AML-193 (cell line): ENCODE measurements at places on chromosomes 7 and 10.

DNA sequence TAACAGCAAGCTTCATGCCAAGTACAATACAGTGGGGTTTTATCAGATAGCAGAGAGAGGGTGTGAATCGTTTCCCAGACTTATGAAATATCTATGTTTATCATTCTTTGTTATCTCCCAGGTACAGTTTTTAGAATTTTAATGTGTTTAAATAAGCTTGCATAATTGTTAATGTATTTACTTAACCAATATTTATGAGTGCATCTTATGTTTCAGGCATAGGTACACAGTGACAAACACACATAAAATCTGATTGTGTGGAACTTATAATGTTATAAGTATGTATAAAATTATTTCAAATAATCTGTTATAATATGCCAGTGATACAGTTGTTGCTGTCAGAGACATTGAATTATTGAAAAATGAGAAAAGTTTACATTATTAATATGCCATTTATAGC lies 1011.4 kb upstream of the C7orf33 start:
- DNase-seq: no peak

- DNase-seq: no peak
These were observed 34.9 kb downstream of the ZCCHC24 start for GRCh38 chr10:79410315-79411094.

DNA sequence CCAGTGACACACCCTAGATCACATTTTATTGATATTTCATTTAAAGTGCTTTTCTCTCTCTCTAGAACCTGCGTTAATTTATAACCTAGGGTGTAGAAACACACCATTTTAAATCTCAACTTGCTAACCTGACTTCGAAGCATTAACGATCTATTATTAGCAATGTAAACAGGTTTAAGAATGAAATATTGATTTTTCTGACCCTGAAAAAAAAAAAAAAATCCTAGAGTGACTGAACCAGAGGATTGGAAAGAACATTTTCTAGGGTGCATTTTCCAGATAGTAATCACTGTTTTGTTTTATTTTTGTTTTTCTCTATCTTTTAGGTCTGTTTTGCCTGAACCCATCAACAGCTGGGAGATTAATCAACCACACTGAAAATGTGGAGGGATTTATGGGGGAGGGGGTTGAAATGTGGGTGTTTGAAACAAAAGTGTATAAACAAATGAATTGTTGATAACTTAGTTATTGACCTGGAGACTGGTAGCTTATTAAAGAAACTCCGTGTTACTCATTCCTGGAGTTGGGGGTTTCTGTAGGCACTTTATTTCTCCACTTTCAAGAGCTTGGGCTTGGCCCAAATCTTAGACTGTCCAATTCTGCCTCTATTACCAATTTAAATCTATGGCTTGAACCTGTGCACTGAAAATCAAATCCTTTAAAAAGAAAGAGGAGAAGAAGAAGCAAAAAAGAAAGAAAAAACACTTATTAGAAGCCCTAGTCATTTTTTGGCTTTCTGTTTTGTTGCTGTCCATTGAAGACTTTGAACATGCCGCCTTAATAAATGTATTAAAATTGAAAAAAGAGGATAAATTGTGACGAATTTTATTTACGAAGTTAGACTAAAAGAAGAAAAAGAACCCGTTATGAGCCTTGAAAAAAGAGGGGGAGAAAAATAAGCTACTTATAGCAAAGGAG lies 2.8 kb downstream of the HOXA2 start:
- DNase-seq: no peak

DNA sequence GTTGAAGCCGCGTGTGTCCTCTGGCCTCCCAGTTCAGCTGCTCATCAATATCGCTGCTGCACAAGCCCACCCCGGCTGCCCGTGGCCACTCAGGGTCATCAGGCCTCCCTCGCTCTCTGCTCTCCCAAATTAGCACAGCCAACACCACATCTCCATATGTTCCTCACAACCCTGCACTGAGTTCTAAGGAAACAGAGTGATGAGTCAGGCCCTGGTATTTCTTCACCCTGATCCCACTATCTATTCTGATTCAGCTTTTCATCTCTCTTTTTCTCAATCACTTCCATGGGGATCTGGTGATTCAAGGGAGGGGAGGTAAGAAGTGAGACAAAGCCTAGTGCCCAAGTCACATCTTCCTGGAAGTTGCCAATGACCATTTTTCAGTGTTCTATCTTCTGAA lies 23.8 kb downstream of the CYTH3 start:
- no peak for DNase-seq

- DNase-seq: no peak
These were observed 184.0 kb downstream of the GRID1 start for GRCh38 chr10:86182595-86182994.

DNA sequence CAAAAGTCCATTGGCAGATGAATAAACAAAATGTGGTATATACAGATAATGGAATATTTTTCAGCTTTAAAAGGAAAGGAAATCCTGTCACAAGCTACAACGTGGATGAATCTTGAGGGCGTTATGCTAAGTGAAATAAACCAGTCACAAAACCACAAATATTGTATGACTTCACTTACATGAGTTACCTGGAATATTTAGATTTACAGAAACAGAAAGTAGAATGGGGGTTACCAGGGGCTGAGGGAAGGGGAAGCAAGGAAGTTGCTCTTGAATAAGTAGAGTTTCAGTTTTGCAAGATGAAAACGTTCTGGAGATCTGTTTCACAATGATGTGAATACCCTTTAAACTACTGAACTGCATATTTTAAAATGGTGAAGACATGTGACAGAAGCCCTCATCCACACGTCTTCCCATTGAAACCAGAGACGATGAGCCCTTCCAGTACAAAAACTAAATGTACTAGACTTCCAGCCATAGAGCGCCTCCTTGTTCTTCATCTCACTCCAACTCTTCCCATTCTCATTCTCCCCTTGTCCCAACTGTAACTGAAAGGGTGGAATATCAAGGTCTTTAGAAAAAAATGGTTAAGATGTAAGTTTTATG lies 62.4 kb downstream of the MICU1 start:
- DNase-seq: no peak

GRCh38 chr10:10294184-10294880 lies 723.3 kb upstream of the CELF2 start:
- no peak for DNase-seq

- DNase-seq: no peak
These were observed 210.1 kb upstream of the INHBA start for GRCh38 chr7:41912851-41913567.

DNA sequence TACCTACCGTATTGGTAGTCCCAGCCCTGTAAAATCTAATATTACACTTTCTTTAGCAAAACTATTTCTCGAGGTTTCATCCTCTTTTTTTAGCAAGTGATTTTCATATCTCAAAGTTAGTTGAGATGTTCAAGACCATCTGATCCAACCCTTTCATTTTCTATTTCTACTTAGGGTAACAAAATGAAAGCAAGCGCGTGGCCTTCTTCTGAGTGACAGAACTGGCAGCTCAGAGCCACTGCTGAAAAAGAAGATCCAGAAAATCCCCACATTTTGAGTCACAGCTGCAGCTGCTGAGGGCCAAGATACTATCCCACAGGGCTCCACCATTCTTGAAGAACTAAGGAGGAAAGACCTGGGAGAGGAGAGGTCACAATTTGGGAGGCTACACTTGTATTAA lies 24.8 kb upstream of the ZNF800 start:
- no peak for DNase-seq

DNA sequence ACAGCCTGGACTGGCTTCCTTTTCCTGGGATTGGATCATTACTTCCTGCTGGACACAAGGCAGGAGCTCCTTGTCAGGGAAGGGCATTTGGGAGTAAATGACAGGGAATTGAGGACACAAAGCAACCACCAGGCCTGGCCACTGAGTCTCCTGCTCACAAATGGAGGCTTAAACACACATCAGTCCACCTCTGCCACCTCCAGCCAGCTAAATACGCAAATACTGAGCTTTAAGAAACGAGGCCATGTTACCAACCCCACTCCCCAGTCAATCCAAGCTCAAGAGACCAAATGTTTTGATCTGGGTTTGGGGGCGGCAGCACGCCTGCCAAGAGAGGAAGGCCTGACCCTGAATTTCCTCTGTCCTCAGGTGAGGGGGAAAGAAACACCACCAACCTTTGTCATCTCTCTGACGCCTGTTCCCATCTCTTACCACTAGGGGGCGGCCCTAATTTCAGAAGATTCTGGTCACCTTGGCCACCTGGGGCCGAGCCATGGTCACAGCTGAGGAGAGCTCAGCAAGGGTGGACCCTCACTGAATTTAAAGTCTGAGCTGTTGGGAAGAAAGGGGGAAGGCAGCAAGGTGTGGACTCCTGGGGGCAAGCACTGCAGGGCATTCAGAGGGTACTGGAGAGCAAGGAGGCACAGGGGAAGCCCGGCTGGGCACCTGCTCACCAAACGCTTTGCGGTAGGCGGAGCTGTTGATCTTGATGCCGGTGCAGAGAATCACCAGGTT lies 16.5 kb downstream of the AIFM2 start:
- peak; percentile 14 for DNase-seq

DNA sequence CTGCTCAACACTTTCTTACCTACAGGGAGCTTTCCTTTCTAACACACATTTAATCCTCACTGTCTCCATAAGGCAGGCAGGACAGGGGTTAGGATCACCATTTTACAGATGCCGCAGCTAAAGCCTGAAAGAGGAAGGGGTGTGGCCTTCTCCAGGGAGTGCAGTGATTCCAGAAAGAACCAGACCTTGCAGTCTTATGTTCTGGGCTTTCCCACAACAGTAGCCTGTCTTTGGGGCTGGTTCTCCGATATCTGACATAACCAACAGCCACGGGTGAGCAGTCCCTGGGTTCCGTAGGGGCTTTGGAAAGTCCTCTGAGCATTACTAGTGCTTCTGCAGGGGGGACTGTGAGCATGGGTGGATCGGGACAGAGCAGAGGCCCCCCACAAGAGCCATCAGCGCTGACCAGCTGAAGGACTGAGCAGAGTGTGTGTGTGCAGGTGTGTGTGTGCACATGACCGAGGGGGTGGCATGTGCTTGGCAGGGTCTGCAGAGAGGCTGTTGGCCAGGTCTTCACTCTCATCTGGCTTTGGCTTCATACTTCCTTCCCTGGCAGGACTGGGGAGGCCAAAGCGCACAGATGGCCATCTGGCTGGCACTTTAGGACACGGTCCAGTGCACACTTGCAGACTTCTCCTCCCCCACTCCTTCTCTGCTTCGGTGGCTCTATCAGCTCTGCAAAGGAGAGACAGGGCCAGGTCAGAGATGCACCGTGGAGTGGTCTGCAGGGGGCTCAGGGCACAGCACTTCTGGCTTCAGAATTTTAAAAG lies 400.3 kb downstream of the RPS24 start:
- no peak for DNase-seq

DNA sequence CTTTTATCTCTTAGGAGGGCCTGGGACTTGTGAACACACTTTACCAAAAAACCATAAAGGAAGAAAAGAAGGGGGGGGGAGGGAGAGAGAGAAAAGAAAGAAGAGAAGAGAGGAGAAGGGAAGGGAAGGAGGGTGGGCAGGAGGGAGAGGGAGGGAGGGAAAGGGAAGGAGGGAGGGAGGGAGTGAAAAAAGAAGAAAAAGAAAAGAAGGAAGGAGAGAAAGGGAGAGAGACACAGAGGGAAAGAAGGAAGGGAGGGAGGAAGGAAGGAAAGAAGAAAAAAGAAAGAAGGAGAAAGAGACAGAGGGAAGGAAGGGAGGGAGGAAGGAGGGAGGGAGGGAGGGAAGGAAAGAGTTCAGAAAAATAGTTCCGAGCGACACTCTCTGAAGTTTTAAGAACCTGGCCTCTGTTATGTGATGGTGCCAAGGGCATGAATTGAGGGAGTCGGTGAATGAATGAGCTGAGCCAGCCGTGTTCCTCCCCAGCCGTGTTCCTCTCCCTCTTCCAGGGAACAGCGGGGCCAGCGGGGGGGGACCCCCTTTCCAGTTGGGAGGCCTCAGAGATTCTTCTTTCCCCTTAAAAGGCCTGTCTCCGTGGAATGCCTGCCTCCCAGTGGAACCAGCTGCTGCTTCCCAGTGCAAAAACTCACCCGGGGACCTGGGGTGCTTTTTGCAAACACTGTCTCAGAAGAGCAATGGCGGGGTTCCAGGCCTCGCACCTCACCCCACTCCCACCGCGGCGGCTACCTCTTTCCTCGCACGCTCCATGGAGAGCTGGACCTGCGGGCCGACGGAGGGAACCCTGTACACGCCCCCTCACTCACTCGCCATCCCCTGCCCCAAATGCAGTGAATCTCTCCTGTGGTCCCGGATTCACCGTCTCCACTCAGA lies 84.1 kb downstream of the FOXL3 start:
- no peak for DNase-seq

DNA sequence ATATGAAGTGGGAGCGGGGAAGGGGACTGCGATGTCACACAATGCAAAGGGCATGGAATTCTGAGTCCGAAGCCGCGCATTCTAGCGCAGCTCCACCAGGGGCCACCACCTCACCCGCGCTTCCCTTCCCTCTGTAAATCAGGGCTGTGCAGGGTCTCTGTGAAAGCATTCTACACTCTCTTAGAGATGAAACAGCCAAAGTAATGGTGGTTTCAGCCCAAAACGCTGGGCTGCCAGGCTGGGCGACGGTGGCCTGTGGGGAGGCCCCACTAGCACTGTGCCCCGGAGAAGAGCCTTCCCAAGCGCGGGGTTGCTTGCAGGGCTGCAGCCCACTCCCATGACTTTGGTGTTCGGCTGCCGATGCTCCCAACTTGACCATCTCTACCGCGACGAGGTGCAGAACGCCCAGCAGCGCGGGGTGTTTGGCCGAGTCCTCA lies 11.4 kb downstream of the ATG9B start:
- no peak for DNase-seq

DNA sequence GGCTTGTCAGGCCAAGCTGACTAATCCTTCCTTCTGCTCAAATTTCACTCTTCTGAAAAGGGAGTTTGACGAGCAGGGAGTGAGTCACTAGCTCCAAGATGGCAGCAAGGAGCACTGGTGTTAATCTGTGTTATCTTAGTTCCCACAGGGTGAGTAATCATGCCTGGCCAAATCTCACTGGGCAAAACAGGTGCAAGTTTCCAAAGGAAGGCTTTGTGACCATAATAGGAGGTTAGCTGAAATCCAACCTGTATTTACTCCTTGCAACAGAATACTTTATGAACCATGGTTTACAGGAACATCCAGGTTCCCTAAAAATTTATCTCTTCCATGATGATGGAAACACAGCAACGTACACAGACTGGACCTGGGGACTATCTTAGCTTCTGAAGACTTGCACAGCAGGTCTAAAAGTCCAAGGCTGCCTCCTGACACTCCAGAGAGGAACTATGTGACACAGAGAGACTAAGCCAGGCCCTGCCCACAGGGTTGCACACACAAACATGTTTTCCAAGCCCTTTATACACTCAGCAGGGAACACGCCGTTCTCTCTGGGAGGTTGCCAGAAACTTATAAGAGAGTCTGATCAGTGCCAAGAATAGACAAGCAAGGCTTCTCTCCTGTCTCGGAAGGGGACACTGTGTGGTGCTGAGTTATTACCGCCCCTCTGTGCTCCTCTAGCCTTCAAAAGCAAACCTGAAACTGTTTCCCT lies 46.3 kb downstream of the PDK4 start:
- DNase-seq: no peak
